ENCODE measurements at places on chromosomes 6 and 20.

GRCh38 chr20:38630727-38631126 lies 29.1 kb downstream of the ARHGAP40 start:
- no peak overlapping the region for H3K27ac ChIP-seq
- peaks cover 4% of the 10 kb centered on the region for H3K27me3 ChIP-seq
- H3K4me3 ChIP-seq = no peak overlapping the region
- DNase-seq = no peak

DNA sequence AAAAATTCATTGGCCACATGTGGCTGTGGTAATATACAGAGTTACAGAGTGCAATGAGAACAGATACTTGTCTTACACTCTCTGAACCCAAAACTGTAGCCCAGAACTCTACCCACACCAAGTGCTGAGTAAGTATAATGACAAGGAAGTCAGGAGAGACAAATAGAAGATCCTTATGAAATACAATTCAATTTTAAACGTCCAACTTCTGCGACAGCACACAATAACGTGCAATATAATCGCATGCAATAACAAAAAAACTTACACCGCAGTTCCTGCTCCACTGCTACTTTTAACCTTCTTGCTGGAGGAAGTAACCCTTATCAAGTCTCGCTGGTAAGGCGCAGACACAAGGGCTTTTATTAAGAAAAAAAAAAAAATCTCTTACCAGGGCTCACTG lies 881 bp downstream of the SFT2D1 start:
- H3K4me3 ChIP-seq = peak overlapping the region; percentile 89
- H3K27me3 ChIP-seq = peaks cover 2% of the 10 kb centered on the region
- H3K27ac ChIP-seq = peak overlapping the region; percentile 86
- DNase-seq = no peak

- H3K27ac ChIP-seq = peak overlapping the region; percentile 89
- H3K36me3 ChIP-seq = peaks cover 52% of the 10 kb centered on the region
- peak; percentile 81 for DNase-seq
- no peaks in the 10 kb centered on the region for H3K27me3 ChIP-seq
- peaks cover 45% of the 10 kb centered on the region for H3K4me1 ChIP-seq
Measured at GRCh38 chr6:155171109-155171746, 92.6 kb upstream of the CLDN20 start.

DNA sequence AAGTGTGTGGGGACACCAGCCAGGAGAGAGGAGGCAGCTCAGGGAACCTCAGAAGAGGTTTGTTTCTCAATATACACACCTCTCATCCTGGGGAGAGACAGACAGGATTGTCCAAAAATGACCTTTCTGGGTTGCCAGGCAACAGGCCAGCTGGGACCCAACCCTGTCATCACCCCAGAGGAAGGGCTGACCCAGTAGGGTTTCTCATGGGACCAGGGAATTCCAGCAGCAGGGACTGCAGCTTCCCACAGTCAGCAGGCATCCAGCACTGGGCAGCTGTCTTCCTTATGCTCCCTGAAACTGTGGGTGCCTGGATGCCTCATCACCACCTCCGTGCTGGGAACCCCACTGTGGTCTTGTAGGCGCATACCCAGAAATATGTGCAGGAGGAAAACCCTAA lies 1.3 kb downstream of the C20orf202 start:
- H3K4me1 ChIP-seq = peaks cover 4% of the 10 kb centered on the region
- H3K27me3 ChIP-seq = peaks cover 17% of the 10 kb centered on the region
- H3K4me3 ChIP-seq = no peak overlapping the region
- DNase-seq = no peak

DNA sequence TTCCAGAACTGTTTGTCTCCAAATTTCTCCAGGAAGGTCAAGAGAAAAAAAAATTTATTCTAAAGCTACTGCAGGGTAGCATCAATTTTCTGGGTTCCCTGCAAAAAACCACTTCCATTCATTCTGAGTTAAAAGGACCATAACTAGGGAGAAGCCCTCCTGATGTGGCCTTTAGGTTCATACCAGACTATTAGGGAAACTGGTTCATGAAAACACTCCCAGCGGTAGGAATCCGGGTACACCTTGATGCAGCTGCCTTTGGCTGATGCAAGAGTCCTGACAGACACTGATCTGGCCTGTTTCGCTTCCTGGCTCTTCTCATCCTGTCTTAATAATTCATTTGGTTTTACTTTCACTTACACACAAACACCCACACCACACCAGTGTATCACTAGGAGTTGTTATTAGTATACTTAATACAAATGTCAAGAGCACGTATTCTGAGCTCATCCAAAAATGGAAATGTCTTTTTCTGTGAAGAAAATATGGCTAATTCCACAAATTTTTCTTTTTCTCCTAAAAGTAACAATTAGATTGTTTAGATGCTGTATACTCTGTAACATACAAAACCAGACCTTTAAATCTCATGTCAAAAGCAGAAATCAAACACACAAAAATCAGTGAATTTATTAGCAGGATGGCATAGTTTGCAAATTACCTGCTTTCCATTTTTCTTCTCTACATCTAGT lies 38.4 kb upstream of the ARHGAP18 start:
- no peaks in the 10 kb centered on the region for H3K27me3 ChIP-seq
- H3K4me3 ChIP-seq = peak overlapping the region; percentile 55
- DNase-seq = peak; percentile 39
- peaks cover 44% of the 10 kb centered on the region for H3K4me1 ChIP-seq

DNA sequence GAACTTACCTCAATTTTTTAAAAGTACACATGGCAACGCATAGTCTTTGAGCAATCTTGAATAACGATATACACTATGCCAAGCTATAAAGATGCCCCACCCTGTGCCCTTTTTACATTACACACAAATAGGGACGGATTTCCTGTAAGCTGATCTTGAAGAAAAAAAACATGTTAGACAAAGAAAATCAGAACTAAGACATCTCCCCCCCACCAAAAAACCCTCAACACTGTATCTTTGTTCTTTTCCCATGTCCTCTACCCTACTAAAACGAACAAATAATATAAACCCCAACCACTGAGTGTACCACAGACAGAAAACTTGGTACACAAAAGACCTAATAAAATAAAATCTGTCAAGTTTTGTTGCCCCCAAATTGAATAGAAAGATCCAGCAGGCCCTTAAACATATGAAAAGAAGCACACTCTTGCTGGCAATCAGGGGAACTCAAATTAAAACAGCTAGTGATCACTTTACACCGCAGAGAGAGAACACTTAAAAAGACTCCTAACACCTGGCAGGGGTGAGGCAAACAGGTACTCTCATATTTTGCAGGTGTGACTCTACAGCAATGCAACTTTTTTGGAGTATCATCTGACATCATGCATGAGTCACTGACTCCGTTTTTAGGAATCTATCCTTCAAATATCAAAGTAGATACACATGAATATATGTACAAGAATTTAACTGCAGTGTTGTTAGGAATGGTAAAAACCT lies 29.6 kb downstream of the BACH2 start:
- H3K27me3 ChIP-seq = no peaks in the 10 kb centered on the region
- peaks cover 90% of the 10 kb centered on the region for H3K36me3 ChIP-seq
- peak overlapping the region; percentile 27 for H3K4me3 ChIP-seq
- H3K4me1 ChIP-seq = peaks cover 82% of the 10 kb centered on the region
- no peak for DNase-seq

- H3K27ac ChIP-seq = peak overlapping the region; percentile 99
- peaks cover 72% of the 10 kb centered on the region for H3K4me1 ChIP-seq
- no peaks in the 10 kb centered on the region for H3K27me3 ChIP-seq
- peaks cover 13% of the 10 kb centered on the region for H3K36me3 ChIP-seq
Measured at GRCh38 chr6:6659600-6660327, 71.2 kb downstream of the LY86 start.

GRCh38 chr6:157223021-157223430 lies 100.3 kb downstream of the TMEM242 start:
- H3K4me3 ChIP-seq = no peak overlapping the region
- no peaks in the 10 kb centered on the region for H3K27me3 ChIP-seq
- H3K27ac ChIP-seq = no peak overlapping the region

DNA sequence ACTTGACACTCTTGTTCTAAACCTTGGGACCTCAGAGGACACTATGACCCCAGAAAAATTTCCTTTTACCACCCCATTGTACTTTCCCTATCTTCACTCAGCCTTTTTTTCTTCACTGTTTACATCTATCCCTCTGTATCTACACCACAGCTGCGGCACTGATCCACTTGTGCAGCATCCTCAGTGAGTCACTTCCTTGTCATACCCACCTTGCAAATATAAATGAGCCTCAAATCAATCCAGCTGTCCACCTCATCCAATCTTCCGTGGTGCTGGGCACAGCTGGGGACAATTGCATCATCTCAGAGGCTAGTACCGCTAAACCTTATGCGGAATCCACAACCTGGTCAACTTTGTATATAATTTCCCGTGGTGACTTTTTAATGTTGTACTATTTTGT lies 710.5 kb downstream of the QKI start:
- H3K4me1 ChIP-seq = no peaks in the 10 kb centered on the region
- no peak for DNase-seq
- no peak overlapping the region for H3K4me3 ChIP-seq
- no peaks in the 10 kb centered on the region for H3K36me3 ChIP-seq
- H3K27ac ChIP-seq = no peak overlapping the region

DNA sequence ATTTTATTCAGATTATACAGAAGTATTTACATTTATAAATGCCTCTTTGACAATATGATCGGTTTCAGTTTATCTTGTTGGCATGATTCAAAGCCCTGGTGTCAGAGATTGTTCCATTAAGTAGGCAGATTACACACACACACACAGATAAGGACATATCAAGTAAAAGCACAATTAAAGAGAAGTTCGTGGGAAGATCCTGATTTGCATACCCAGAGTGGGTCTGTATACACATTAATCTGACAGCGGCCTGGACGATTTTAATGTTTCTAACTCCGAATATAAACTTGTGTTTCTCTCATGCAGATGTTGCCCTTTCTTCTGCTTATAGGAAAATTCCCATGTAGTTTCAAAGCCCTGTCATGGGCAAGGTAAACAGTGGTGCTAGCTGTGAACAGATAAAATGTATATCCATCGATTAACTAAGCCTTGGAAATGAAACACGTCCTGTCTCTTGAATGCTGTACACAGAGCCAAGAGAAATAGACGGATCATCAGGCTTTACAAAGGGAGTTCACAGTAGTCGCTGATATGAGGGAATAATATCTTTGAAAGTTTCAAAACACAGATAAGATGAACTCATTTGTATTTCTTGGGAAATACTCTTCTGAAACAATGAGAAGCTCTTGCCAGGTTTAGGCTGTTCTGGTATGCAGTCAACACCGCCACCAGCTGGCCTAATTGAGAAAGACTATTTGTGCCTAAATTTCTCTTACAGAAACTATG lies 108.2 kb upstream of the GMDS start:
- no peak overlapping the region for H3K27ac ChIP-seq
- DNase-seq = peak; percentile 29
- H3K27me3 ChIP-seq = peaks cover 1% of the 10 kb centered on the region
- H3K4me3 ChIP-seq = no peak overlapping the region
- no peaks in the 10 kb centered on the region for H3K36me3 ChIP-seq

DNA sequence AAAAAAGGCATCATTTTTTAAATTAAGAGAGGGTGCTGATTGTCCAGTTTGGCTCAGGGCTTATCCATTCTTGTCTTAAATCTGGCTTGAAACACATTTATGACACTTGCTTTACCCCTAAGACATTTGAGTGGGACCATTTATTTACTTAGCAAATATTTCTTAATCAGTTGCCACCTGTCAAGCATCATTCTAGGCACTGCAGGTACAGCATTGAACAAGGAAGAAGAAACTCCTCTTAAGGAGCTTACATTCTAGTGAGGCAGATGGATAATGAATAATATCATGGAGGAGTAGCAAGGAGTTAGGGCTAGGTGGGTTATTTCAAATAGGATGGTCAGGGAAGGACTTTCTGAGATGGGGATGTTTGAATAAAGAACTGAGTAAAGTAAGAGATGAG lies 189.8 kb downstream of the UTRN start:
- H3K36me3 ChIP-seq = peaks cover 54% of the 10 kb centered on the region
- no peak overlapping the region for H3K27ac ChIP-seq
- H3K4me1 ChIP-seq = peaks cover 7% of the 10 kb centered on the region

- no peaks in the 10 kb centered on the region for H3K4me1 ChIP-seq
- H3K27ac ChIP-seq = no peak overlapping the region
- DNase-seq = no peak
- no peak overlapping the region for H3K4me3 ChIP-seq
Measured at GRCh38 chr6:162345051-162345511, 382.5 kb downstream of the PRKN start.

GRCh38 chr6:131937703-131938631 lies 13.2 kb downstream of the CCN2 start:
- H3K27ac ChIP-seq = no peak overlapping the region
- H3K27me3 ChIP-seq = peaks cover 14% of the 10 kb centered on the region
- H3K4me1 ChIP-seq = no peaks in the 10 kb centered on the region
- no peak for DNase-seq
- no peaks in the 10 kb centered on the region for H3K36me3 ChIP-seq
- H3K4me3 ChIP-seq = no peak overlapping the region

DNA sequence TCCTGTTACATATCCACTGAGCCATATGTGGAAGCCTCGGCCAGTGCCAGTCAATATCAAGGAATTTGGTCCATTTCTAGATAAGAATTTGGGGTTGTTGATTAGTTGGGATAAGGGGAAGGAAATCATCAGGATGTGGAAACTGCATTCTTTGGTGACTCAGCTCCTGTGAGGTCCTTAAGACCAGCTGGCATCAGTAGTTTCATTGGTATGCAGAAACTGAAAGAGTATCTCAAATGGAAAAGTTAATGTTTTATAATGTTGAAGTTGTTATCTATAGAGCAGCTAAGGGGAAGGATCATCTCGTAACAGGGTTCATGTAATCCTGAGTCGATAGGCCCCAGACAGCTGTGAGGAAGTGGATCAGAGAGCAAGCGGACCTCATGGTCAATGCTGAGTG lies 87.9 kb upstream of the PRND start:
- H3K4me3 ChIP-seq = no peak overlapping the region
- peaks cover 6% of the 10 kb centered on the region for H3K4me1 ChIP-seq
- no peak for DNase-seq
- H3K27ac ChIP-seq = no peak overlapping the region

GRCh38 chr6:26388441-26388840 lies 5.5 kb downstream of the BTN2A2 start:
- no peak for DNase-seq
- no peaks in the 10 kb centered on the region for H3K27me3 ChIP-seq
- H3K27ac ChIP-seq = no peak overlapping the region
- H3K4me1 ChIP-seq = peaks cover 16% of the 10 kb centered on the region
- no peak overlapping the region for H3K4me3 ChIP-seq

DNA sequence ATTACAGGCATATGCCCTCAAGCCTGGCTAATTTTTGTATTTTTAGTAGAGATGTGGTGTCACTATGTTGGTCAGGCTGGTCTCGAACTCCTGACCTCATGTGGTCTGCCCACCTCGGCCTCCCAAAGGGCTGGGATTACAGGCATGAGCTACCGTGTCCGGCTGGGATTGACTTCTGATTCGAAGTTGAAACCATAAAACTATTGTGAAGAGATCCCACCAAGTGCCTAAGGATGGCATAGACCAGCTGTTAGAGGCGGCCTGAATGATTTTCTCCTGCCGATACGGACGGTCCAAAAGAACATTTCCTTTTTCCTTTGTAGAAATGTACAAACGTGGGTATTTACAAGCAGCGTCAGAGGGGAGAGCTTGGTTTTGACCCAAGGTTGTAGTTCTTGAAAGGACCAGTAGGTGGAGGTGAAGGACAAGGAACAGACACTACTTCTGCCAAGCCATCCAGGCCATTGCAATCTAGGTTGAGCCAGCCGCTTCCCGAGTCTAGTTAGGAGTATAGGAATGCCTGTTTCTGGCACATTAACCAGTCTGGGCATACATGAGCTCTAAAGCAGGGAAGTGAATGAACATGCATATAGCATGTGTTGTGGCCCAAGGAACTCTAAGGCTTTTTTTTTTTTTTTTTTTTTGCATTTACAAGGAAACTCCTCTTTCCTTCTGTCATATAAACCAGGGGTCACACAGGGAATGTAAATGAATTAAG lies 29.0 kb downstream of the MOCS3 start:
- peaks cover under 1% of the 10 kb centered on the region for H3K4me1 ChIP-seq
- peak; percentile 39 for DNase-seq
- no peak overlapping the region for H3K4me3 ChIP-seq
- no peaks in the 10 kb centered on the region for H3K36me3 ChIP-seq
